Suppressor macrophage treated with lipopolysaccharide for 1 hour (primary cell): ENCODE measurements at places on chromosomes 2 and 18.

DNA sequence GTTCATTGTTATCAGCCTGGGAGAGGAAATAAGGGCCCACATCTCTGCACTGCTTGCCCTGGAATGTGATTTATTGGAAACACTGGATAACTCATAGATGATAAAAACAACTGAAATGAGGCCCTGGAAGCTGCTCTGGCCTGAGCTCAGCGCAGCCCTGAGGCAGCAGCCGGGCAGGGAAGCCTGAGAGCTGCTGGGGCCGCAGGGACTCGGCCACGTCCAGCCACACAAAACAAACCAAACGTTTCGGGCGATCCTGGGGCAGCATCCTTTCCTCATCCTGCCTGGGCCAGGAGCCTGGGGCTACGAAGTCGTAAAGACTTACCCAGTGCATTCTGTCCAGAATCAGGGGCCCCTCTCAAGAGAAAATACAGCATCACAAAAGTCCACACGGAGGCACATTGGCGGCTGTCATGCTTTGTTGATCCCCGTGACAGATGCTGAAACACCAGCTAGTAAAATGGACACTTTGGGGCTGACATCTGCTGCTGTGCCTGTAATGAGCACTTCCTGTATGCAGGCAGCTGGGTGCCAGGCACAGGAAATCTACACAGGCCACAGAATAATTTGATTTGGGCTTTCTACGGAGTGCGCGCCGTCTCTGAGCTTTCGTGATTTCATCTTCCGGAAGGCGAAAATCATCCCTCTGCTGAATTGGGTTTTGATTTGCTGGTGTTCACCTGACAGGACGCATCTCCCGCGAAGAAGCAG lies 250.6 kb downstream of the EIPR1 start:
- DNase-seq = no peak

GRCh38 chr2:177478029-177478428 lies 85.5 kb downstream of the AGPS start:
- DNase-seq = no peak

DNA sequence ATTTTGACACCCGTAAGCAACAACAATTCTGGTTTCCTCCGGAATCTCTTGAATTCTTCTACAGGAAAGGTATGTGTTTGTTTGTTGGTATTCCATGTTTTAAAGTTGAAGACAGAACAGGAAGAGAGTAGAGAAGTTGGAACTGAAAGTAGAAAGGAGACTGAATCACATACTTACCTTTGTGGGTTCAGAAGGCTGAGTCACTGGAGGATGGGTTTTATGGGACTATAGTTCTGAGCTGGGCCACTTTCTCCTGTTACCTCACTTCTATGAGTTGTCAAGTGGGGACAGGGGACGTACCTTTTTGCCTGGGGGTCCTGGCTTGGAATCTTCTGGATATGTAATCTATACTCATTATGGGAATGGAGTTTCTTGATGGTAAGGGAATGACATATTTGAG lies 40.9 kb downstream of the KDM3A start:
- DNase-seq = no peak

GRCh38 chr18:63346480-63347183 lies 20.4 kb downstream of the KDSR start:
- no peak for DNase-seq

GRCh38 chr2:199811346-199811745 lies 39.6 kb downstream of the FTCDNL1 start:
- DNase-seq = peak; percentile 85

GRCh38 chr2:218985325-218986091 lies 524 bp upstream of the FEV start:
- no peak for DNase-seq

GRCh38 chr2:238487134-238487533 lies 60.4 kb downstream of the ASB1 start:
- no peak for DNase-seq

GRCh38 chr18:1510542-1511179 lies 606.0 kb downstream of the ADCYAP1 start:
- DNase-seq = no peak

- no peak for DNase-seq
Observed at GRCh38 chr2:19739256-19739655, 162.5 kb downstream of the TTC32 start.

DNA sequence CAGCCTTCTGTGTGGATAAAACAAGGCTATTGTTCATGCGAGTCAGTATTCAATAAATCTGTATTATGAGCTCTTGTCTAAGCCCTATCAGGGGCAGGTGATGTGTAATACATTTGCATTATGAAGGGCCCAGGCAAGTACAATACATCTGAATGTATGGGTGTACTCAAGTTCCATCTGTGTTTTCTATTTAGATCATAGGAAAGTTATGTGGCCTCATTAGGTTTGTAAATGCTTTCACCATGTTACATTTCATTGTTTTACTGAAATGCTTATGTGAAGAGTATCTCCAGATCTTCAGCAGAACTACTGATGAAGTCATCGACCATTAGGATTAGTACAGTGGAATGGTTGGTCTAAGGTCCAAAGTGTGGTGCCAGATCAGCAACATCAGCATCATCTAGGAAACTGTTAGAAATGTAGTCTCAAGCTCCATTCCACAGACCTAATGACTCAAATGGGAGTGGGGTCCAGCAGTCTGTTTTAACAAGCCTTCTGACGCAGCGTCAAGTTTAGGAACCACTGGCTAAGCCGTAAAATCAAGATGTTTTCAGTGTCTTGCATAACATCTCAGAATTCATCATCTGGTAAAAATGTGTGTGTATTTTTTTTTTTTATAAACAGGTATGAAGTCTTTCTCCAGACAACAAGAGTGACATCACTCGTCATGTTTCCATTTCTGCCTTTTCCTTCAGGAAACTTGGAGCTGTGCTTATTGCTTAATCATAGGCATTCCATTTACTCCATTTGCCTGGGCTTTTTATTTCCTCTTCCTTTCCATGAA lies 80.5 kb downstream of the LYPD6 start:
- no peak for DNase-seq

DNA sequence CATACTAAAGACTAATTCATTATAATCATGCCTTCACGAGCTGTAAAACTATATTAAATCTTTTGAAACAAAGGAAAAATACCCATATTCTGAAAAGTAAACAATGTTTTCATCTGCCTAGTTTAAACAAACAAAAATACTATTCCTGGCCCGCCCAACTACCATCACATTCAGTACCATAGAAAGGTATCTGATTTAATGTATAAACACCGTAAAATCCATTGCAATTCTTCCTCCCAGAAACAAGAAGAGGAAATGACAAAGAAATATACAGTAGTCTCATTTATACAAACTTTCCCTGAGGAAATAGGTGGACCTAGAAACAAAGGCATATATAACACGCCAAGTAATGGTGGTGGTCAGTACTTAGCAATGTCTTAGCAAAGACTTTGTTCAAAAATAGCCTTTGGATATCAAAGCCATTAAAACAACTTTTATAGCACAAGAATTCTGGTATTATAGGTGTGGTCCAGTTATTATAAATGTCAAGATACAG lies 71.2 kb downstream of the COBLL1 start:
- DNase-seq = no peak

DNA sequence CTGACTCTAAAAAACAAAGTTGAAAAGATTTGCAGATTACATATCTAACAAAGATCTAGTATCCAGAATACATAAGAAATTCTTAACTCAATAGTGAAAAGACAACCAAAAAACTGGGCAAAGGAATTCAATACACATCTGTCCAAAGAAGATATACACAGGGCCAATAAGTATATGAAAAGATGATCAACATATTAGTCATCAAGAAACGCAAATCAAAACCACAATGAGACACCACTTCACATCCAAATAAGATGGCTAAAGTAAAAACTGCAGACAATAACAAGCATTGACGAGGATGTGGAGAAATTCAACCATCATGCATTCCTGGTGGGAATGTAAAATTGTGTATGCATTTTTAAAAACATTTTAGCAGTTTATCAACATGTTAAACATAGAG lies 256.0 kb downstream of the EIPR1 start:
- no peak for DNase-seq

DNA sequence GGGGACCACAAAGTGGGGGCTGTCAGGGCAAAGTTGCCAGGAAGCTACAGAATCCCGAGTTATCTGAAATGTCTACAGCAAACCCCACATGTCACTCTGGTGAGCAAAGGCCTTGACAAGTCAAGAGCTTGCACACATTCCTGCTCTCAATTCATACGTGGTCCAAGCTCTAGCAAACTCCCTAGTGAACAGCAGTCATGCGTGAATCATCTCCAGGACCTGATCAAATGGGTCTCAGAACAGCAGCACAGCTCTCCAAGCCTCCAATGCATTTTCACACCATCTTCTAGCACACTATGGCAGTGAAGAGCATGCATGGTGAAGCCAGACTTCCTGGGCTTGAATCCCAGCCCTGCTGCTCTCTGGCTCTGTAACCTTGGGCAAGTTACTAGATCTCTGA lies 68.5 kb downstream of the MYO5B start:
- no peak for DNase-seq

DNA sequence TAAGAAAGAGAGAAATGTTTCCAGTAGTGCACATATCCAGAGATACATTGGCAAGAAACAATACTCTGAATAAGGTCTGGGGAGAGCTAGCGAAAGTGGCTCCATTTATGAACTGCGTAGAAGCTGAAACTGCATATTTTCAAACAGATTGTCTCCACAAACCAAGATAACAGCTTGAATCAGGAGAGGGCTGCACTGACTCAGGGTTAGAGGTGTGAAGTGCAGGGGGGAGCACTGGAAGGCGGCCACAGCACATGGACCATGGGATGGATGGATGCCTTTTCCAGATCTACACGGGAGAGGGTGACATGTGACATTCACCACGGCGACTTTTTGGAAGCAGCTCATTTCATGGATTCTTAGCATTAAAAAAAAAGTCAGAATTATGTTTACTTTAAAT lies 729.4 kb downstream of the RNF144A start:
- DNase-seq = no peak

- peak; percentile 35 for DNase-seq
Observed at GRCh38 chr18:79069717-79070151, 540 bp downstream of the ATP9B start.

- DNase-seq = no peak
Observed at GRCh38 chr2:136141510-136142149, 23.7 kb upstream of the CXCR4 start.

GRCh38 chr2:177038787-177039484 lies 173.7 kb upstream of the HNRNPA3 start:
- DNase-seq = no peak

DNA sequence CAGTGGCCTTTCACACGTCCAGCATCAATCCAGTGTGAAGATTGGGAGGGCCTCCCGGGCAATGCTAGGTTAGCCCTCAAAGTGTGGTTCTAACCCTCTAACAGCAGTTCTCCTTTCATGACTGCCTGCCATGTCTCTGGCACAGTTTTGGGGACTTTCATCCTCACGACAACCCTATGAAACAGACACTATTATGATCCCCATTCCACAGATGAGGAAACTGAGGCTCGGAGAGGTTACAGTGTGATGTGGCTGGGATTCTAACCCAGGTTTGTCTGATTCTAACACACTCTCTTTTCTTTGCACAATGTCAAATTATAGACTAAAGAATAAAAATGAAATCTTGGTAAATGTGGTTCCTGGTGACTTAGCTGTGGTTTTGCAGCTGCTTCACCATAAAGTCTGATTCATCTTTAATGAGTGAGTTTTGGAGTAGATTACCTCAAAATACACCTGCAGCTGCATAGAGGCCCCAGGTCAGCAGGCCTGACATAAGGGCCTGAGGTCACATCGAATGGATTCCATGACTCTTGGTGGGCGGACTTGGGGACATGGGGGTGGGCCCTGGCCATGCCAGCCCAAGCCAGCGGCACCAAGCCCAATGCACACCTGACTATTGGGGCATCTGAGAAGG lies 214.4 kb downstream of the GLI2 start:
- DNase-seq = no peak

- DNase-seq = peak; percentile 25
Observed at GRCh38 chr2:181106789-181107627, 126.6 kb downstream of the UBE2E3 start.

DNA sequence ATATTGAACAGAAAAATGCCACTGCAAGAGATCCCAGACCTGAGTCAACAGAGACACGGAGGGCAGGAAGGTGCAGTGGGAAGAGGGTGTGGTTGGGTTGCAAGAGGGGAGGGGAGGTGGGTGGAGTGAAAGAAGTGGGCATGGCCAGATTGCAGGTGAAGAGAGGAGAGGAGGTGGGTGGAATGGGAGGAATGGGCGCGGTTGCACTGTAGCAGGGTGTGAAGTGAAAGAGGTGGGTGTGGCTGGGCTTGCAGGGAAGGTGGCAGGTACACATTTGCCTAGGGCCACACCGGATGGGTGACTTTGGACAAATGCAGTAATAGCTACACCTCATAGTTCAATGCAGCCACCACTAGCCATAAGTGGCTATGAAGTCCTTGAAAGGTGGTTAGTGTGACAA lies 71.1 kb downstream of the DOCK10 start:
- no peak for DNase-seq

GRCh38 chr2:158967731-158968395 lies 577 bp upstream of the TANC1 start:
- DNase-seq = no peak

DNA sequence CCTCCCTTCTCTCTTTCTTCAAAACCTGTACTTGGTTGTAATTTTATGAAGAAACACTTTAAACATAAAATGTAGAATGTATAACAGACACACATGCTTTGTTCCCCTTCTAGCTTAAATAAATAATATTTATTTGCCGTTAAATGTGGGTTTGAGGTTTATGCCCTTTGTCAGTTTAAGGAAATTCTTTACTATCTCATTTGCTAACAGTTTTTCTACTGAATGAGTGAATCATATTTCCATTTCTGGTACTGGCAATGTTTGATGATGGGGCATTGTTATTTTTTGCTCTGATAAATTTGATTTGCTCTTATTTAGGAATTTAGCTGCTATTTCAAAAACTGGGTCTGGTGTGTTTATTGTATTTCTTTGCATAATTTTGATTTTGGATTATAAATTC lies 555.6 kb downstream of the CCDC85A start:
- DNase-seq = no peak

GRCh38 chr18:55401638-55402191 lies 186.3 kb downstream of the TCF4 start:
- no peak for DNase-seq

GRCh38 chr18:57856557-57857280 lies 53.6 kb upstream of the ATP8B1 start:
- DNase-seq = no peak

DNA sequence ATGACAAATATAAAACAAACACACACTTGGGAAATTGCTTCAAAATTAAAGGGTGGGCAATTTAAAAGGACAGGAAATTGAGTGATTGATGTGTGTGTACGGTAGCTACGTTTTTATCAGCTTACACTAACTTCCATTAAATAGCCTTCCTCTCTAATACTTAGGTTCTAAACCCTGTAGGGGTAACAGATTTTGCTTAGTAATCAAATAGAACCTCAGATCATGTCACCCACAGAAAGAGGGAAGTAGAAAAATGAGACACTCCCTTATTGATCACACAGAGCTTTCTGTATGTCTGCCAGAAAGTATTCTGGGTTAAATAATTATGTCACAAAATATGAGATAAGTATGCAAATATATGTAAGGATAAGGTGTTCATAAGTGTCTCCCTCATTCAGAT lies 93.3 kb downstream of the ICA1L start:
- DNase-seq = no peak
